T follicular helper cell (primary cell): ENCODE measurements at places on chromosomes 5 and 9.

DNA sequence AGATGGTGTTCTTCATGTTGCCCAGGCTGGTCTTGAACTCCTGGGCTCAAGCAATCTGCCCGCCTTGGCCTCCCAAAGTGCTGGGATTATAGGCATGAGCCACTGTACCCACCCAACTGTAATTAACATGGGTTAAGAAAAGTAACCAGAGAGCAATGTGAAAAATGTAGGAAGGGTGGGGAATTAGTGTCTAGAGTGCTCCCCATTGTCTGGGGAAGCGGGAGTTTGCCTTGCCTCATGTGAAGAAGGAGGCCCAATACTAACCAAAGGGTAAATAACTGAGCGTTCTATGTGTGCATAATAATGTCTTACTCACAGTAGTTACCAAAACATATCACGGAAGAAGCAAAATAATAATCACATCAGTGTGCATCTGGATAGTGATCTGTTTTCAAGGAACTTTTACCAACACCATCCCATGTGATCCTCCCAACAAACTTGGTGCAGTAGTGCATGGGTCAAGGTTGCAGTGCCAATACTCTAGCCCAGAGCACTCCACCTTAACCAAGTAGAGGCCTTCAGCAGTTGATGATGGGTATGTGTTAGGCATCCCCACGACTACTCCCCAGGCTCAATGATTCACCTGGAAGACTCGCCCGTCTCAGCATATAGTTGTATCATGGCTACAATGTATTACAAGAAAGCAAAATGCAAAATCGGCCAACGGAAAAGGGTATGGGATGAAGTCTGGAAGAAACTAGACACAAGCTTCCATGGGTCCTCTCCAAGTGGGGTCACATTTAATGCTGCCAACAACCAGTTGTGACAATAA, 26.2 kb downstream of the GNAQ start:
- no peak for DNase-seq

DNA sequence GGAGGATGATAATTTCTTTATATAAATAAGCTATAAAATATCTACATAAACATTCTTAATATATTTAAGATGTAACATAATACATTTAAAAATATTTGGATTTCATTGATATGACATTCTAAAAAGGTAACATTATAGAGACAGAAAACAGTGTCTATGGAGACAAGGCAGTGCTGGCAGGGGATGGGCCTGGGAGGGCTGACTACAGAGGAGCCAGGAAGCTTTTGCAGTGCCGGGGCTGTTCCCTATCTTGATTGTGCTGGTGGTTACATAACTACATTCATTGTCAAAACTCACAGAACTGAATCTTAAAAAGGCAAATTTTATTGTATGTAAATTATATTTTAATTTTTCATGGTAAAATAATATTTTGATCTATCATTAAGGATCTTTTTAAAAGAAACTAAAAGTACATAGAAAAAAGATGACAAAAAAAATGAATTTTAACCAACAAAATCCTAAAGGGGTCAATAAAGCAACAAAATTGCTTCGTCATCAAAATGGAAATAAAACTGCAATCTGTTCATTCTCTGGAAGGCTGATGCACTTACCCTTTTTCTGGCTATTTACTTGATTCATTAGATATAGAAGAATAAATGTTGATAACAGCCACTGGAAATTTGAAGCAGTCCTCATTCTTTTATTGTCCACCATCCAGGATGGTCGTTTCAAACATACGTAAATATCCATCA, 26.3 kb downstream of the LIFR start:
- no peak for DNase-seq

DNA sequence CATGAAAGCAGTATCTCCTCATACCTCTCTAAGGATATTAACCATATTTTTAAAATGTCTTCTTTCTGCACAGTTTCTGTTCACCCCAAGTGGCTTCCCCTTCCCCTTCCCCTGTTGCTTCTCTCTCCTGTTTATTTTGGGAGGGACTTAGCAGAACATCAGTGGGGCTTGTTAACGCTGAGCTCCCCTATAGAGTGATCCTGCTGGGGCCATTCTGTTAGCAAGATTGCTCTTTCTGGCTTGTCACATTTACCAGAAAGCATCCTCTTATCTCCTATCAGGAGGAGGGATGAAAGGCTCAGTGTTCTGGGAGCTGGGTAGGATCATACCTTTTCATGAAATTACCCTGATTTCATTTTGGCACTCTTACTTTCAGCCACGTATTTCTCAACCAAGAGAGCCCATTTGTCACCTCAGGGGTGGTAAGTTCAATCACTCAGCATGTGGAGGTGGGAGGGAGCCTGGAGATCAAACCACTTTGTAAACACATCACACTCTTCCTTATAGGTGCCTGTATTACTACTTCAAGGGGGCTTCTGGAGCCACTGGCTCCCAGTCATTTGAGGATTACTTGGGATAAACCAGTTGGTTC, 16.7 kb downstream of the NXNL2 start:
- DNase-seq: no peak

DNA sequence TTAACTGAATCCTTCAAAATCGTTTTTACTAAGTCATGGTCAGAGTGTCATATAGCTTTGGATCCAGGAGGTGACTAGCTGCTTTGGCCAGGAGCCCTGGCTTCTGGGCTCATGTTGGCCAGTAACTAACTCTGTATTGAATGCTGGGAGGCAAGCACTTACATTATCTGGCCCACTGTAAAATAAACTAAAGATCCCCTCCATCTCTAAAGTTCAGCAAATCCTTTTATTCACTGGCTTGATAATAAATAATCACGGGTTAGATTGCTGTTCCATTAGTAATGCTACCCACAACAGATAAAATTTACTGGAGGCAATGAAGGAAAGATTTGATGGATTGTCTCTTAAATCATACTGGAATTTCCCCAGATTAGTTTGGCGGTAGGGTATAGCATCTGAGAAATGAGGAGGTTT, 382.2 kb upstream of the TLE4 start:
- DNase-seq: no peak

- no peak for DNase-seq
Observed at GRCh38 chr9:110291921-110292557, 35.7 kb upstream of the TXN start.

DNA sequence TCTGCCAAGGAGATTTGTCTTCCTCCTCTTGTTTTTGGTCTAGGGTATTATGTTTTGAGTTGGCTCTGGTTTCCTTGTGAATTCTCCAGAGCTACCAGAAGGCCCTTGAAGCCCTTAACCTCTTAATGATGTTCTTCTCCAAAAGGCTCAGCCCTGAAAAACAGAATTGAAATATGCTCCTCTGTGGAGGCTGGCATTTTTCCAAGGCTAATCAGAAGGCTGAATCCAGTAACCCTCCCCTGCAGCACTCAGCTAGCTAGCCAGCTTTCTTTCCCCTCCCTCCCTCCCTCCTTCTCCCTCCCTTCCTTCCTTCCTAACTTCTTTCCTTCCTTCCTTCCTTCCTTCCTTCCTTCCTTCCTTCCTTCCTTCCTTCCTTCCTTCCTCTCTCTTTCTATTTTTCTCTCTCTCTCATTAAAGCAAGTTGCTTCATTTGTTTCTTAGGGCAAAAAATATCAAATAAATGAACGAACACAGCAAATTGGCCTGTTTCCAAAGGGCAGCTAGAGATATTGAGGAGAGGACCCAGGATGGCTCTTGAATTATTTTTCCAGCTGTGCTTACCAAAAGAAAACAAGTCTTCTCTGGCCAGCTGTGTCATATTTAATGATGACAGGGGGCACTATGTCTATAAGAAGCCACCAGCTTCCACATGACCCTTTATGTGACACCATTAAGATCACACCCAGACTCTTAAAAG, 38.7 kb downstream of the JAKMIP2 start:
- no peak for DNase-seq

DNA sequence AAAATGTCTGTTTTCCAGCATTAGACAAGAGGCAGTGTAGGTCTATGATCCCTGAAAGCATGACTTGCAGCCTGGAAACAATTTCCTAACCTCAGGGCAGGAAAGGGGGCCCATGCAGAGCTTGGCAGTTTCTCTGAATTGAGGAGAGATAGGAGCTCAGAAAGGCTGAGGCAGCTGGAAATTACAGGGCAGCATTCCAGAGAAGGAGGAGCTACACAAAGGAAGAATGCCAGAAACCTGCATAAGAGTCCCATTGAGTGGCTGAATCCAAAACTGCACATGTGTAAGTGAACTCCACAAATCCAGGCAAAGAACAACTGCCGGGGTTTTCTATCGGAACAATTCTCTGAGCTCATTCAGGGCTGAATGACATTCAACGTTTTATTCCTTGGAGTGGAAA, 346.8 kb downstream of the PIK3R1 start:
- DNase-seq: no peak

GRCh38 chr5:179908528-179908927, 831 bp upstream of the TBC1D9B start:
- DNase-seq: no peak

DNA sequence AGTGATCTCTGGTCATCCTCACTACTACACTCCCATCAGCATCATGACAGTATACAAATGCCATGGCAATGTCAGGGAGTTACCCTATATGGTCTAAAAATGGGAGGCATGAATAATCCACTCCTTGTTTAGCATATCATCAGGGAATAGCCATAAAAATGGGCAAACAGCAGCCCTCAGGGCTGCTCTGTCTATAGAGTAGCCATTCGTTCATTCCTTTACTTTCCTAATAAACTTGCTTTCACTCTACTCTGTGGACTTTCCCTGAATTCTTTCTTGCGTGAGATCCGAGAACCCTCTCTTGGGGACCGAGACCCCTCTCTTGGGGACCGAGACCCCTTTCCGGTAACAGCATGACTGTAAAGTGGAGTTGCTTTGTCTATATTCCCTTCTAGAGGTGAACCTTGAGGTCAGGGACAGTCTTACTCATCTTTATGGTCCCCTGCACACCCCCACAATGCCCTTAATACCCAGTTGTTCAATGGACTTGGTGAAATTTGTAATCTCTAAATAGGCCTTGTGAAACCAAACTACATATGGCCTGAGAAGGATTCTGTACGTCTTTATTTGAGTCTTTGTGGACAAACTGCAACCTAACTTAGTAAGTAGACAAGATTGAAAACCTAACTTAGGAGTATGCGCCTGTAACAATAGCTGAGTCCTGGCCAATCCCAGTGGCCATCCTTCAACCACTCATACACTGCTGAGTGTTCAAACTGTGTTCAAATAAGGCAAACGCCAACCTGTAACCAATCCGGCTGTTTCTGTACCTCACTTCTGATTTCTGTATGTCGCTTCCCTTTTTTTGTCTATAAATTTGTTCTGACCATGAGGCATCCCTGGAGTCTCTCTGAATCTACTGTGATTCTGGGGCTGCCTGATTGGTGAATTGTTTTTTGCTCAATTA, 32.3 kb upstream of the UBTD2 start:
- no peak for DNase-seq

DNA sequence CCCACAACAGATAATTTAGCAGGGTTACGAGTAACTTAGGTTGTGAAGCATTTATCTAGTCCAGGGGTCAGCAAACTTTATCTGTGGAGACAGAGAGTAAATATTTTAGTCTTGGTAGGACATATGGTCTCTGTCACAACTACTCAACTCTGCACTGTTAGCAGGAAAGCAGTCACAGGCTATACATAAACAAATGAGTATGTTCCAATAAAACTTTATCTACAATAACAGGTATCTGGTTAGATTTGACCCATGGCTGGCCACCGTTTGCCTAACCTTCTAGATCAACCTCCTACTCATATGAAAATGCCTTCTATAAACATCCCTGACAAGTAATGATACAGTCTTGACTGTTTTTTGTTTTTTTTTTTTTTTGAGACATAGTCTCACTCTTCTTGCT, 13.0 kb upstream of the HK3 start:
- DNase-seq: no peak

- no peak for DNase-seq
Observed at GRCh38 chr9:693201-694091, 148.1 kb upstream of the DMRT1 start.

GRCh38 chr9:15843931-15844330, 291.1 kb downstream of the CCDC171 start:
- DNase-seq: no peak
